Stimulated activated naive CD8-positive, alpha-beta T cell treated with anti-CD3 and anti-CD28 coated beads, Interleukin-15, Interleukin-2, amounts not matched to agents 100 U/mL and 50 U/mL, for 24 hours (primary cell): ENCODE measurements at places on chromosomes 16 and 17.
A peak's percentile ranks its signal among the peaks of the same experiment; 100 is the strongest.

GRCh38 chr17:82107341-82107860 lies 9.4 kb upstream of the FASN start:
- DNase-seq, result no peak

GRCh38 chr16:88527186-88527936 lies 42.8 kb upstream of the ZC3H18 start:
- peak; percentile 71 for DNase-seq

DNA sequence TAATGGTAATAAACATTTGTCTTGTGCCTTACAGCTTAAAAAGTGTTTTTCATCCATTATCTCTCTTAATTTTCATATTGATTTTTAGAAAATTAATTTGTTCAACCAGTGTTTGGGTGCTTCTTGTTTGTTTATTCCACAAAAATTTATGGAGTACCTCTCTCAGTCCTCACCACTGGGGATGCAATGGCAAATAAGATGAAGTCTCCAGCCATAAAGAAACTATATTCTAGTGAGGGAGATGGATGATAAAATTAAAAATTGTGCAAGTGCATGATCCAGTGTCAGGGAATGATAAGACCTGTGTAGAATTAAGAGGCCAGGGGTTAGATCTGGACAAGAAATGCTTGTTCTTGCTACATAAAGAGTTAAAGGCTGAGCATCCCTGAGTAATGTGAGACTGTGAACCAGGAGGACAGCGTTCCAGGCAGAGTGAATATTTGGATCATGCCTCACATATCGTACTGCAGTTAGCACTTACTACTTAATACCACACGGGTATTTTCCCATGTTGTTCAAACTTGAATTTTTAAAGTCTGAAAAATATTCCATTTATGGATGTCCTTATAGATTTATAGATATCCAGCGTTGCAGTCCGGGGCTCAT lies 535.7 kb upstream of the HSBP1 start:
- no peak for DNase-seq

- DNase-seq, result peak; percentile 68
These were observed 7.5 kb downstream of the NFE2L1 start for GRCh38 chr17:48055531-48056245.

GRCh38 chr17:57944908-57945307 lies 10.3 kb downstream of the CUEDC1 start:
- DNase-seq, result no peak

GRCh38 chr16:4922721-4923342 lies 14.1 kb downstream of the PPL start:
- no peak for DNase-seq

- DNase-seq, result no peak
These were observed 44.1 kb upstream of the MARCHF10 start for GRCh38 chr17:62852195-62852594.

GRCh38 chr16:77211880-77212740 lies 12.9 kb downstream of the SYCE1L start:
- peak; percentile 75 for DNase-seq

DNA sequence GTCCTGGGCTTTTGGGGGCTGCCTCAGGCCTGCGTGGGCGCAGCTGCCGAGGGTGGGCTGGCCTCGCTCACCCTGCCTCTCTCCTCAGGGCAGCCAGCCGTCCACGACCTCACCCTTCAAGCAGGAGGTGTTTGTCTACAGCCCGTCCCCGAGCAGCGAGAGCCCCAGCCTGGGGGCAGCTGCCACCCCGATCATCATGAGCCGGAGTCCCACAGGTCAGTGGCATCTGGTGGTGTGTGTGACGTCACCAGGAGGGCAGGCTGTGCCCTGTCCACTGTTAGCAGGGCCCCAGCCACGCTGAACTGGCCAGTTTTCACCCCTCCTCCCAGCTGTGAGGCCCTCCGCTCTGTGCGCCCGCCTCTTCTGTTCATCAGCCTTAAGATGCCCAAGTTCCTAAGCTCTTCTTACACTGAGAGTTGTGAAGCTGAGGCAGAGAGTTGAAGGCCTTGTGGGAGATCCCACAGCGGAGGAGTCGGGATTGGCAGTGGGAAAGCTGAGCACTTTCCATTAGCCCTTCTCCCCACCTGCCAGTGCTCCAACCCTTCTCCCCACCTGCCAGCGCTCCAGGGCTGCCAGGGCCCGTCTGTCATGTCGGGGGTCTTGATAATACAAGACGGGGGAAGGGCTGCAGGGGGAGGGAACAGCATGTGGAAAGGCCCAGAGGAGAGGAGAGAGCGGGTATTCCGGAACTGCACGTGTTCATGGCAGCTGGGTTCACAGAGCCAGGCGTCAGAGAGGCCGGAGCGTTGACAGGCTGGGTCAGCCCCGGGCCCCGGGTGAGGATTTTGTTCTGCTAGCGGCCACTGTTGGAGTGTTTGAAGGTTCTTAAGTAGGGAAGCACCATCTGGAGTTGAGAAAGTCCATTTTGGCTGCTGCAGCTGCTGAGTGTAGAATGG lies 36.3 kb downstream of the OR1D5 start:
- DNase-seq, result no peak

DNA sequence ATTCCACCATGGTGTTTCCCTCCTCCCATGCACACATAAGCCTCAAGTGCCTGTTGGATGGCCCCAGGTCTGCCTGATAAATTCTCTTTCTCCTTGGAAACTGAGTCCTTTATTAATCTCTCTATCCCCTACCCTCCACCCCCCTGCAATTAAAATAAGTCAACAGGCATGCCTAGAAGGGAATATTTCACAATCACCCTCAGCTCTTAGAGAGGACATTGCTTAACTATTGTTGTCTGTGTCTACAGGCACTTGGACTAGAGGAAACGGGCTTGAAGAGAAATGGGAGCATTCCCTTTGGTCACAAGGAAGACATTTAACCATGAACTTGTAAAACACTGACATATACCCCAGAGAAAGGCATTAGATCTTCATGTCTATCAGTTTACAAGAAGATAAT lies 39.5 kb downstream of the RCVRN start:
- DNase-seq, result no peak

- no peak for DNase-seq
These were observed 57.0 kb downstream of the GRB2 start for GRCh38 chr17:75348386-75349012.

DNA sequence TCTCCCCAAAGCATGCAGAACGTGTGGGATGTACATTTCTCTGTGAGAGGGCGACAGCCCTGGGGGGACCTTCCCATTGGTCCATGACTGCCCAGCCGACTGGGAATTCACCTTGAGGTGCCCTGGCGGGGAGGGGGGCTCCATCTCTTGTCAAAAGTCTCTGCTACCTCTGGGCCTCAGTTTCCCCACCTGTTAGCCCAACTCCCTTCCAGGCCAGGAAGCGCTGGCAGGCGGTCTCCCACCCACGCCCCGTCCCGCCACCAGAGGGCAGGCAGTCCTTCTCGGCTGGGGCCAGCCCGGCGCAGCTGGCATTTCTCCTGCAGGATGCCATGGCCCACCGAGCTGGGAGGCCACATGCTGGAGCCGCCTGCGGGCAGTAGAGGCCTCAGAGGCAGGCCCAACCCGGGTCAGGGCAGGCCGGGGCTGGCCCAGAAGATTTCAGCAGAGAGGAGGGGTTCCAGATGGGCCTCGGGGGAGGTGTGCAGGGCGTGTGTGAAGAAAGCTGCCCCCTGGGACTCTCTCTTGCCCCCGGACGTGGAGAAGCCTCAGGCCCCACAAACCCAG lies 16.6 kb downstream of the CD7 start:
- peak; percentile 86 for DNase-seq

DNA sequence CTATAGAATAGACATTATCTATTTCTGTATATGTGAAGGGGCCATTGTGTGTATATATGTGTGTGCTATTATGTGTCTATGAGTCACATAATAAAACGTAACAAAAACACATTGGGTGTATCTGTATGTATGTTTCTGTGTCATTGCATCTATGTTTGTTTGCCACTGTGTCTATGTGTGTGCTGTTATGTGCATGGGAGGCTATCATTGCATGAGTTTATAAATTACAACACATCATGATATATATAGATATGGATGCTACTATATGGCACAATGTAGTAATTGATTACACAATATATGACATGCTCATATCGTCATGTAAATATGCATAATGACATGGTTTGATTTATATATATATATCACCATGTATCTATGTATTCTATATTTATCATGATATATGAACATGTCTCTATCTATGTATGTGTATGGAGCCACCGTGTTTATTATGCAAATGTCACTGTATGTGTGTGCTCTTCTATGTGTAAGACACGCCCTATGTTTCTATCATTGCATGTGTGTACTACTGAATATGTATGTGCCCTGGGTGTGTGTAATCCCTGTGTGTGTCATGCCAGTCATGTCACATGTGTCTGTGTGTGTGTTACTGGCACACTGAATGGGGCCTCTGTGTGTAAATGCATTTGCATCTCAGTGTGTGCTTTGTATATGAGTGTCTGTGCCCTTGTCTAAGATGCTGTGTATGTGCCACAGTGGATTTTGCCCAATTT lies 1.4 kb upstream of the TSPOAP1 start:
- DNase-seq, result peak; percentile 70

DNA sequence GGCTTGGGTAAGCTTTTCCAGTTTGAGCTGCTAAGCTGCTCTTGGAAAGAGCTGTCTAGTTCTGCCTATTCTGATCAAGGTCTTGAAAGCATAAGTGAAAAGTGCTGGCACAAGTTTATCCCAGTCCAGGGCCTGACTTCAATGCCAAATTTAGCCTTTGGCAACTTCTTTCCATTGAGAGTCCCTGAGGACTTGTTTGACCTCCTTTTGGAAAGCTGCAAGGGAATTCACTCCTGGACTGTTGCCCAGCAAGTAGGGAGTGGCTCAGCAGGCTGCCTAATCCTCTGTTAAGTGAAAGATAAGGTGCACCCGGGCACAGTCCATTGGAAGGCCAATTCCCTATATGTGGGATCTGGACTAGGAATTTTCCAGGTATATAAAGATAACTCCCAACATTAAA lies 16.0 kb upstream of the TANC2 start:
- no peak for DNase-seq

GRCh38 chr17:29326023-29326813 lies 32.3 kb upstream of the NUFIP2 start:
- no peak for DNase-seq

DNA sequence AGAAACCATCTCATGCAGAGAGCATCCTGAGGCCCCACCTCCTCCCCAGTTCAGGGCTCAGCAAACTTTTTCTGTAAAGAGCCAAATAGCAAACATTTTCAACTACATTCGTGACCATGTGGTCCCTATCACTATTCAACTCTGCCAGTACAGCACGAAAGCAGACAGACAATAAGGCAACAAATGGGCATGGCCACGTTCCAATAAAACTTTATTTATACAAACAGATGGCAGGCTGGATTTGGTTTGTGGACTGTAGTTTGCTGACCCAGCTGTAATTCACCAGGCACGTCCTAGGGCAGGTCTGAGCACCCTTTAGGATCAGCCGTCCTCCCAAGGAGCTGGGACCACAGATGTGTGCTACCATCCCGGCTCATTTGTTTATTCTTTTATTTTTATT lies 27.1 kb upstream of the GPRC5C start:
- DNase-seq, result no peak

DNA sequence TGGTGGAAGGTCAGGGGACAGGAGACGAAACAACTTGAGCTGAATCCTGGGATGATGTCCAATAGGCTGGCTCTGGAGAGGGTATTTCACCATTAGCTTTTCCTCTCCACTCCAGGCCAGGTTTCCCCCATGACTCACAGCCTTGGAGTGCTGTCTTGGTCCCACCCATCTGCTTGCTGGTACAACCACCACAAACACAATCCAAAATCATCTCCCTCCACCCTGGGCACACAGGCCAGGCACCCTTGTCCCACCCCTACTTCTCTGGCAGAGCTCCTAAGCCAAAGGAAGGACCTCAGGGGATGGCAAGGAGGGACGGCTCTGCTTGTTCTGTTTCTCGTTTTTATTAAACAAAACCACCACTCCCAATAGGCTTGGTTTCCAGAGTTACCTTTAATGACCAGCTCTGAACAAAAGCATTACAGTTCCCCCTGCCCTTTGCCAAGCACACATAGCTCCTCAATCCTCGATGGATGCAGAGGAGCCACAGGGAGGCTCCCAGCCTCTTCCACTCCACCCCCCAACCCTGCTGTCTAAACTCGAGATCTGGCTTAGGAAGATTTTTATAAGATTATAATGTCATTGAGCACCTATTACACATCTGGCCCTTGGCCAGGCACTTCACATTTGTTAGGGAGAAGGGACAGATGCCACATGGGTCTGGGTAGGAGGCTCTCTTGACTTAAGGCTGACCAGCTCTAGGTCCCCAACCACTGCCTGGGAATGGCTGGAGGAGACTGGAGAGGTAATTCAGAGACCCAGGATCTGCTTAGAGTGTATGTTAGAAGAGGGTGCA lies 13.3 kb downstream of the CAVIN1 start:
- no peak for DNase-seq

- DNase-seq, result no peak
These were observed at the start of gene HIGD1B for GRCh38 chr17:44847586-44847985. HIGD1B (plus strand) TSS chr17:44847883; CDS start chr17:44848153, 270 bp downstream.

DNA sequence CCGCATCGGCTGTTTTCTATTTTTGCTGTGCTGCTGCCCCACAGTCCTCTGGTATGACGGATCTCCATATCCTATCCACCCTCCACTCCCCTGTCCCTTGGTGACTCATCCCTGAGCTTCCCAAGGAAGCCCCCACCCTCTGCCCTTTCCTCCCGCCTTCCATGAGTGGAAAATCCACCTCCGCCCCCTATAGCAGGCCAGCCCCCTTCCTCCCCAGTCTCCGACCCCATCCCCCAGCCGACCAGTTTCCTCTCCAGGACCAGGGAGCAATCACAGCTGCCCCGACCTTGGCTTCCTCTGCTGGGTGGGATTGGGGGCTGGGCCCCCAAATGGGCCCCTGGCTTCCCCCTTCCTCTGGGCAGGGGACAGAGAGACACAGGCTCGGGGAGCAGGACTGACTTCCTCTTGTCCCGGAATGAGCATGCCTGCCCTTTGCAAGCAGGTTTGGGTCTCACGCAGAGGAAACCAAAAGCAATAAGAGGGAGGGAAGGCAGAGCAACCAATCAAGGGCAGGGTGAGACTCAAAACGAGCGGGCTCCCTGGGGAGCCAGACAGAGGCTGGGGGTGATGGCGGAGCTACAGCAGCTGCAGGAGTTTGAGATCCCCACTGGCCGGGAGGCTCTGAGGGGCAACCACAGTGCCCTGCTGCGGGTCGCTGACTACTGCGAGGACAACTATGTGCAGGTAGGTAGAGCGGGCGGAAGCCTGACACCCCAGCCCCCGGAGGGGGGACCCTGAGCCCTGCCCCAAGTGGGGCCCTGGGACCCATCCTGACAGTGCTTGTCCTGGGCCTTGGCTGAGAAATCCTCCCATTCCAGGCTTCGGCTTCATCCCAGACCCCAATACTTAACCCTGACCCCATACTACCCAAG lies at the start of the genes ABI3 and GNGT2:
Gene ABI3, plus strand, starts transcription at position 550 of the 872 bp plus-strand sequence. Its CDS starts 18 bp downstream, at position 568.
Gene GNGT2, minus strand, starts transcription at position 417 of the 872 bp plus-strand sequence. CDS start 3,152 bp downstream, outside the sequence.
- DNase-seq, result peak; percentile 76

DNA sequence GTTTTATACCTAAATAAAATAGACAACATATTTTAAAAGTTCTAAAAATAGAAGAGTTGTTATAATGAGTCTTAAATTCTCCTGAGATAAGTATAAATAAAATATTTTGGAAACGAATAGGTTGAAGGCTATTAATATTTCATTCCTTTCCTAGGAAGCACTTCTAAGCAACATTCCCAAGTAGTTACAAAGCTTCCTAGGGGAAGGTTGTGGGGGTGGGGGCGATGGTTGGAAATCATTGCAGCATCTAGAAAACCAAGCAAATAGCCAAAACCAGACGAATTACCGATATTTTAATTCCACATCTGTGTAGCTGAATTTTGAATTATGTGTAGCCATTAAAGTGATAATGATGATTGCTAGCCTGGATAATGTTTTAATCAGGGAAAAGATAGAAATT lies 26.9 kb downstream of the PTRH2 start:
- no peak for DNase-seq
